Stimulated activated CD8-positive, alpha-beta memory T cell treated with anti-CD3 and anti-CD28 coated beads, Interleukin-2, amount 100 ng/mL, for 48 hours (primary cell): ENCODE measurements at places on chromosomes 2 and 18.

- DNase-seq, result no peak
These were observed 294.9 kb upstream of the ATP5MC3 start for GRCh38 chr2:175476374-175476773.

- DNase-seq, result peak; percentile 87
These were observed 3.6 kb upstream of the CTDSP1 start for GRCh38 chr2:218395826-218396687.

DNA sequence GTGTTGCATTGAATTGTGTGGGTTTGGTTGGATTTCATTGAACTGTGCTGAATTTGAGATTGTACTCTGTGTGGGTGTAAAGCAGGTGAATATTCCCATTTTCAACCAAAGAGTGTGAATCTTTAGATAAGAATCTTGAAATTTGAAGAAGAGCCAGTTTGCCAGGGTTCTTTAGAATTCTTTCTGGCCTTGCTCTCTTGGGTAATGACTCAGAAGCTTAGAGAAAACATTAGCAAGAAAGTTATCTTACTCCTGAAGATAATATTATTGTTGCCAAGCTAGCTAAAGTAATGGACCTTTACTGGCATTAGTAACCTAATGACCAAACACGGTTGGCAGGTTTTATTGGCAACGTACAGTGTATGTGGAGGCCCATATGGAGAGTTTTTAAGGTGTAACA, 46.4 kb upstream of the SIX3 start:
- DNase-seq, result no peak

- no peak for DNase-seq
These were observed 367.5 kb upstream of the RAB12 start for GRCh38 chr18:8241731-8242130.

DNA sequence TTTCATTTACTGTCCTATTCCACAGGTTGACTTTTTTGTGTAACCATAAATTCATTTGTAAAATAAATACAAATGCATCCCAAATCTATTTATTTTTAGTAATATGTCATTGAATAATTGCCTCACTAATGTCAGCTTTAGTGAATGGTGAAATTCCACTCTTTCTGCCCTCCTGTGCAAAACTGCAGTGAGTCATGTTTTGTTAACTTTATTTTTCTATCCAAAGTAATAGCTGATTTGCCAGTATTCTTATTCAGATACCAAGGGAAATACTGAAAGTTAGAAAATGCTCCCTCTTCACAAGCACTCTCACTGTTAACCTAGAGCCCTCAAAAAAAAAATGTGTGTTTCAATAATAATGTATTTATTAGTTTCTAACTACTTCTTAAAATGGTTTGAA, 322.8 kb downstream of the RIT2 start:
- no peak for DNase-seq

DNA sequence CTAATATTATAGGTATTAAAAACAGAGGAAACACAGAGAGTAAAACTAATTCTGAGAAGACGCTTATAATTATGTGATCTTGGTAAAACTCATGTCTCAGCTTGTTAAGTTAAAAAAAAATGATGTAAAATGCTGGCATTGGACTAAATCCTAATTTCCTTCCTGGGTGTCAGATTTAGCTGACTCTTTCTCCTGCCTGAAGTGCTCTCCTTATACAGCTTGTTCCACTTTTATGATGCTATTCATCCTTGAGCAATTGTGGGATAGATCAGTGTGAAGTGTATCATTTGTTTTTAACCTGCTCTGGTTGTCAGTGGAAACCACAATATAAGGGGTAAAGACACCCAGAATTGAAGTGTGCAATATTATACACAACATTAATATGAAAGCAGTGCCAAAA, 84.9 kb downstream of the EFEMP1 start:
- no peak for DNase-seq

DNA sequence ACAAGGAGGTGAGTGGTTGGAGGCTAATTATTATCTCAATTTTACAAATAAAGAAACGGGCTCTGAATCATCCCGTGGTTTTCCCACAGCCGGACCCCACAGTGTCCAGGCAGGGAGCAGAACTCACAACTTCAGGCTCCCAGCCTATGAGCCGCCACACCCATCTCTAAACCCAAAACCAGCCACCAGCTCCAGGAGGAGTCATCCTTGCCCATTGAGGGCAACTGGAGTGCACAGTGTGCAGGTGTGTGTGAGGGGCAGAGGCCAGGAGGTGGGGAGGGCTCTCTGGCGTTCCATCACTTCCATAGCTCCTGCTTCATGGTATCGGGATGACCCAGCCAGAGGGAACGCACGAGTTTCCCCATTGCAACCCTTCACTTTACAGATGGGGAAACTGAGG, 144.5 kb downstream of the CYP26B1 start:
- no peak for DNase-seq

- no peak for DNase-seq
These were observed 38.3 kb downstream of the SRSF7 start for GRCh38 chr2:38712871-38713270.

- no peak for DNase-seq
These were observed 103.0 kb downstream of the AP1S3 start for GRCh38 chr2:223734346-223734745.

GRCh38 chr2:195594919-195595694, 61.9 kb upstream of the SLC39A10 start:
- no peak for DNase-seq

GRCh38 chr2:4130651-4131050, 427.3 kb downstream of the DCDC2C start:
- no peak for DNase-seq
